ENCODE measurements at places on chromosomes 16 and 17.

DNA sequence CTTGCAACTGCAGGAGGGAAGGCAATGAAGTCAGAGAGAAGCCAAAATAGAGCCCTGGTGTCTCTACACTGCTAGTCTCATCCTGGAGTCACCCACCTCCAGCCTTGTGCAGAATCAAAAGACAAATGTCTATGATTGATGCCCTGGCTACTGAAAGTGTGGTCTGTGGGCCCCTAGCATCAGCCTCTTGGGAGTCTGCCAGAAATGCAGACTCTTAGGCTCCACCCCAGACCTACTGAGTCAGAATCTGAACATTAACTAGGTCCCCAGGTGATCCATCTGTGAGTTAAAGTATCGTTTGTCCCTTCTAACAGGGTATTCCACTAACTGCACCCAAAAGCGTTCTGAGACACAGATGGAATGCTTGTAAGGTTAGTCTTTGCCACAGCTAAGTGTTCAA is 21.2 kb downstream of the EARS2 start:
- no peak for DNase-seq
- no peak overlapping the region for H3K4me3 ChIP-seq
- no peaks in the 10 kb centered on the region for H3K27me3 ChIP-seq
- no peaks in the 10 kb centered on the region for H3K36me3 ChIP-seq
- no peak overlapping the region for H3K27ac ChIP-seq

DNA sequence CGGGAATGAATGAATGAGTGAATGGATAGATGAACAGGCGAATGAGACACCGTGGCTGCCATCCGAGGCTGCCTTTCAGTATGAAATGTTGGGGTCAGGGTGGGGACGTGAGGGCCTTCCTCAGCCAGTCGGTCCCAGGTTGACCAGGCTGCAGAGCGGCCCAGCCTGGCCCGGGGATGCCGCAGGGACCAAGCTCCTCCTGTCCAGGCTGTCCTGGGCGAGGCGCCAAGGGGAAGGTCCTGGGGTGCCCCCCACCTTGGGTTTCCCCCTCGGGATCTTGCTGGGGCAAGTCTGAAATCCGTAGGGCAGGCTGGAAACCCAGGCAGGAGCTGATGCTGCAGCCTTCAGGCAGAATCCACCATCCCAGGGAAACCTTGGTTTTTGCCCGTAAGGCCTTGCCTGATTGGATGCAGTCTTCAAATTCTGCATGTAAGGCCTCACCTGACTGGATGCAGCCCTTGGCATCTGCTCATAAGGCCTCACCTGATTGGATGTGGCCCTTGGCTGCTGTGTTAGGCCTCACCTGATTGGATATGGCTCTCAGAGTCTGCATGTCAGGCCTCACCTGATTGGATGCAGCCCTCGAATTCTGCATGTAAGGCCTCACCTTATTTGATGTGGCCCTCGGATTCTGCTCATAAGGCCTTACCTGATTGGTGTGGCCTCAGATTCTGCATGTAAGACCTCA is 61.7 kb upstream of the ZNF469 start:
- no peak overlapping the region for H3K27ac ChIP-seq
- no peaks in the 10 kb centered on the region for H3K27me3 ChIP-seq
- no peak for DNase-seq
- no peaks in the 10 kb centered on the region for H3K36me3 ChIP-seq
- H3K4me3 ChIP-seq = no peak overlapping the region
- H3K4me1 ChIP-seq = no peaks in the 10 kb centered on the region

- H3K27ac ChIP-seq = no peak within 1 kb of the TSS
- no peaks in the 10 kb centered on the region for H3K36me3 ChIP-seq
- DNase-seq = no peak
- H3K27me3 ChIP-seq = peaks cover 38% of the 10 kb centered on the region
Observed at GRCh38 chr17:66963909-66964771, at the start of gene CACNG4. Gene CACNG4 (plus strand): TSS chr17:66964707. CDS start chr17:66964912, 205 bp downstream.

DNA sequence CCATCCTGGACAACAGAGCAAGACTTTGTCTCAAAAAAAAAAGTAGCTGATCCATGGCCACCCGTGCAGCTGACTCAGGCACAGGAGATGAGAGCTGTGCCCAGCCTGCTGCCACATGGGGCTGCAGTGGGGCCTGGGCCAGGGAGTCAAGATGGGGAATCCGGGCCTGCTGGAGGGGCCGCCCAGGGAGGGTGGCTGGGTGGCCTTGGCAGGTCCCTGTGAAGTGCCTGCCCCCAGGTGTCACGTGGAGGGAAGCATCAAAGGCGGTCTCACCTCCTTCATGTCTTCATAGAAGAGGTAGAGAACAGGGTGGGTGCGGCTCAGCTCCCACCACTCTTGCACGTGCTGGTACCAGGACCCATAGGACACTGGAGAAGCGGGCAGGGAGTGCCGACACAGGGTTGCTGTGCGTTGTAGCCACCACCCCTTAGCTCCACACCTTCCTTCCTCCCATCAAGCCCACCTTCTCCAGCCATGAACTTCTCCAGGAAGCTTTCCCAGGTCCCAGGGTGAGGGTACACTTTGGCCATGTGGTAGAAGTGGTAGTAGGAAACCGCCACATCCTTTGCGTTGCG is 3.8 kb downstream of the SULT1A2 start:
- no peaks in the 10 kb centered on the region for H3K36me3 ChIP-seq
- H3K27ac ChIP-seq = no peak overlapping the region
- no peaks in the 10 kb centered on the region for H3K27me3 ChIP-seq
- no peak for DNase-seq

GRCh38 chr16:56231-56927 is 2.8 kb downstream of the SNRNP25 start:
- H3K4me3 ChIP-seq = no peak overlapping the region
- H3K27ac ChIP-seq = no peak overlapping the region
- H3K4me1 ChIP-seq = no peaks in the 10 kb centered on the region
- no peaks in the 10 kb centered on the region for H3K36me3 ChIP-seq

DNA sequence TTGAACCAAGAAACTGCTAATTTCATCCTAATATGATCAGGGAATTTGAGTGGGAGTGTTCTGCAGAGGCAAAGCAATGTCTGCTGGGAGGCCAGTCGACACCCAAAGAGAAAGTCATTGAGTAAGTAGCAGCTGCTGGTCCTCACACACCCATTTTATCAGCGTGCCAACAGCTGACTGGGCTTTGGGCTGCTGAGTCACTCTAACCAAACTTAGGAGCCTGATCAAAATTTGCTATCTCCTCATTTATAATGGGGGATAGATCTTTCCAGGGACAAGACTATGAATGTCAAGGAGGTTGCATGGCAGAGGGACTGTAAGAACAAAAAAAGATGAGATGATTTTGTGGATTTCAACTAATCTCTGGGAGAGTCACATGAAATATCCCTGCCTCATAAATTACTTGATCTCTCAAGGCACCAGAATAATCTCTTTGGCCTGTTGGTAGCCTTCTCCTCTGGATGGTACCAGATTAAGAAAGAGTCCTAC is 32.9 kb downstream of the CPSF4L start:
- H3K27me3 ChIP-seq = no peaks in the 10 kb centered on the region
- no peak overlapping the region for H3K27ac ChIP-seq
- H3K4me3 ChIP-seq = no peak overlapping the region
- peak; percentile 61 for DNase-seq
- peaks cover 15% of the 10 kb centered on the region for H3K4me1 ChIP-seq
- H3K36me3 ChIP-seq = no peaks in the 10 kb centered on the region

GRCh38 chr16:85078226-85078625 is 34.0 kb downstream of the CIBAR2 start:
- DNase-seq = no peak
- H3K27ac ChIP-seq = no peak overlapping the region
- H3K27me3 ChIP-seq = no peaks in the 10 kb centered on the region
- H3K4me1 ChIP-seq = no peaks in the 10 kb centered on the region
- H3K4me3 ChIP-seq = no peak overlapping the region

- H3K36me3 ChIP-seq = no peaks in the 10 kb centered on the region
- no peak for DNase-seq
- H3K4me1 ChIP-seq = no peaks in the 10 kb centered on the region
- H3K27me3 ChIP-seq = no peaks in the 10 kb centered on the region
Observed at GRCh38 chr17:17348872-17349723, 45.9 kb downstream of the NT5M start.

DNA sequence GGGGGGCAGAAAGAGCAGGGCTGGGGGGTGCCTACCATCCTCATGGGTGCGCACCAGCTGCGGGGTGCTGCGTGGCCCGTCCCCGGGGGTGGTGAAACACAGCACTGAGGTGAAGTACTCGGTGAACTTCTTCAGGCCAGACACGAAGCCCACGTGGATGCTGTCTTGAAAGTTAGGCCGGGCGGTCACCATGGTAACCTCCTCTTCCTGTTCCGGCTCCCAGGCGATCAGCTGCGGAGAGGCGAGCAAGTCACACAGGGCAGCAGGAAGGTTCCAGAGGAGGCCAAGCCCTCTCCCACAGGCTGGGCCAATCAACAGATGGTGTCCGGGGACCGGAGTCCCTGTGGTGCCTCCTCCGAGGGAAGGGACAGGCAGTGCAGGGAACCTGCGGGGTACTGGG is 90.1 kb upstream of the CDC42EP4 start:
- no peaks in the 10 kb centered on the region for H3K4me1 ChIP-seq
- H3K27me3 ChIP-seq = no peaks in the 10 kb centered on the region
- DNase-seq = no peak
- H3K27ac ChIP-seq = no peak overlapping the region

- H3K36me3 ChIP-seq = no peaks in the 10 kb centered on the region
- no peaks in the 10 kb centered on the region for H3K27me3 ChIP-seq
- H3K27ac ChIP-seq = no peak overlapping the region
- no peak for DNase-seq
- no peak overlapping the region for H3K4me3 ChIP-seq
Observed at GRCh38 chr17:67696347-67696746, 21.4 kb upstream of the NOL11 start.

- no peaks in the 10 kb centered on the region for H3K27me3 ChIP-seq
- H3K4me3 ChIP-seq = peak within 1 kb of the TSS; percentile 9
- peak; percentile 87 for DNase-seq
- peaks cover 14% of the 10 kb centered on the region for H3K4me1 ChIP-seq
Observed at GRCh38 chr17:42122371-42123303, at the start of gene HSPB9. Gene HSPB9 (plus strand): TSS chr17:42122804. CDS start chr17:42122851, 47 bp downstream.

- no peaks in the 10 kb centered on the region for H3K4me1 ChIP-seq
- peak; percentile 53 for DNase-seq
- H3K4me3 ChIP-seq = no peak overlapping the region
Observed at GRCh38 chr17:17613708-17614114, 22.2 kb upstream of the PEMT start.

DNA sequence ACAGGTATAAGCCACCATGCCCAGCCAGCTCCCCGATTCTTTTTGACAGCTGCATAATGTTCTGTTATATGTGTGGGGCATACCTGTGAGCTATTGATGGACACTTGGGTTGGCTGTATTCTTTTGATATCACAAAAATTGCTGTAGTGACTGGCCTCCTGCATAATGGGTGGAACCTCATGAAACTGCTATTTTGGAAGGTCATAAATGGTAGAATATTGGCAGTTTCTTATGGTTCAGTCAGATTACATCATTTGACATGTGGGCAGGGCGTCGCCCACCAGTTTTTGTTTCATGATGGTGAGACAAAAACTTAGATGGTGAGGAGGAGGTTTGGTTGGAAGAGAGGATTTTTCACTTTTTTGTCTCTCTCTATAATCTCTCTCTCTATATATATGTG is 26.7 kb upstream of the POLR3E start:
- H3K4me1 ChIP-seq = no peaks in the 10 kb centered on the region
- H3K4me3 ChIP-seq = no peak overlapping the region
- H3K27ac ChIP-seq = no peak overlapping the region

- no peaks in the 10 kb centered on the region for H3K36me3 ChIP-seq
- DNase-seq = no peak
- no peaks in the 10 kb centered on the region for H3K27me3 ChIP-seq
- no peak overlapping the region for H3K27ac ChIP-seq
- H3K4me1 ChIP-seq = peaks cover 8% of the 10 kb centered on the region
Observed at GRCh38 chr17:74390680-74391653, 23.7 kb downstream of the GPR142 start.

DNA sequence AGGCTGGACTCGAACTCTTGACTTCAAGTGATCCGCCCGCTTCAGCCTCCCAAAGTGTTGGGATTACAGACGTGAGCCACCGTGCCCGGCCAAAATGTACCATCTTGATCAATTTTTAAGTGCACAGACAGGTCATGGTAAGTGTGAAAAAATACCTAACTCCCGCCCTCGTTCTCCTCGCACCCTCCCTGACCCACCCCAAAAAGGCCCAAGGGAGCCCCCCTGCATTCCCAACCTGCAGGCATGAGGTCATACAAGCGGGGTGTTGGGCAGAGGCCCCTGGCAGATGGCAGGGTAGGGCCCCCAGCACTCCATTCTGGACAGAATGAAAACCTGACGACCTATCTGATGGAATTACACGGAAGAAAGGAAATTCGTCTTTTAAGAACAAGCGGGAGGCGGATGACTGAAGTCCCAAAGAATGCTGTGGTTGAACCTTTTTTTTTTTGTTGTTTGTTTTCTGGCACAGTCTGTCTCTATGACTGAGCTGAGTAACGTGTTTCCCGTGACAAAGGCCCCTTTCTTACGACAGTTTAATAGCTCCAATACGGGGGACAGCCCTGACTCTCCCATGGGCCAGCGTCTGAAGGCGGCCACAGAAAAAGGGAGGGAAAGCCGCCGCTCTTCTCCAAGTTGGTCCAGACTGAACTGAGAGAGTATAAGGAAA is 376.4 kb downstream of the SLC39A11 start:
- no peak for DNase-seq
- no peak overlapping the region for H3K4me3 ChIP-seq
- no peaks in the 10 kb centered on the region for H3K36me3 ChIP-seq
- H3K27me3 ChIP-seq = no peaks in the 10 kb centered on the region
- no peaks in the 10 kb centered on the region for H3K4me1 ChIP-seq
- no peak overlapping the region for H3K27ac ChIP-seq

GRCh38 chr16:10988879-10989278 is 44.5 kb downstream of the CLEC16A start:
- no peaks in the 10 kb centered on the region for H3K4me1 ChIP-seq
- no peak overlapping the region for H3K27ac ChIP-seq
- H3K4me3 ChIP-seq = no peak overlapping the region
- no peaks in the 10 kb centered on the region for H3K36me3 ChIP-seq
- H3K27me3 ChIP-seq = no peaks in the 10 kb centered on the region

GRCh38 chr17:40703652-40704051 is at the start of gene KRT24:
Gene KRT24 (minus strand): TSS chr17:40703752. CDS start chr17:40703693, 59 bp downstream.
- H3K27me3 ChIP-seq = no peaks in the 10 kb centered on the region
- H3K36me3 ChIP-seq = no peaks in the 10 kb centered on the region
- no peak within 1 kb of the TSS for H3K27ac ChIP-seq
- H3K4me1 ChIP-seq = no peaks in the 10 kb centered on the region

DNA sequence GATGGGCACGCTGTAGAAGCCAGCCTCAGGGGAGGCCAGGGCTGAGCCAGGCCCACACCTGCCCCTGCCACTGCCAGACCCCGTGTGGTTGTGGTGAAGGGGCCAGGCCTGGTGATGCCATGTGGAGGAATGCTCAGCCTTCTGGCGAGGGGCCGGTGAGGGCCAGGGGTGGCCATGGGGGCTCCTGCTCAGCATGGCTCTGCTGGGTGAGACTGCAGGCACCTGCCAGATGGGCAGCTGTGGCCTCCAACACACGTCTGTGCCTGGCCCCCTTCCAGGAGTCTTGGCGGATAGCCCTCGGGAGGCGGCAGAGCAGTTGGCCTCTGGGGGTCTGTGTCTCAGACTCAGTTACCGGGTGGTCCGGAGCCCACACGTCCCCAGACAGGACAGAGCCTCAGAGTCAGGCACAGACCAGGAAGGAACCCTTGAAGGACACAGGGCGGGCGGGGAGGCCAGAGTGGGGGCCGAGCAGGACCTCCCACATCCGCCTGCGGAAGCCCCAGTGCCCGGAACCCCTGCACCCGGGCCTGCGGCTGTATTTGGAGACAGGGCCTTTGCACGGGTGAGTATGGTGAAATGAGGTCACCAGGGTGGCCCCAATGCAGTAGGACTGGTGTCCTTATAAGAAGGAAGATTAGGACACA is 22.5 kb upstream of the CHMP6 start:
- H3K4me1 ChIP-seq = no peaks in the 10 kb centered on the region
- no peak overlapping the region for H3K4me3 ChIP-seq
- peaks cover 4% of the 10 kb centered on the region for H3K27me3 ChIP-seq
- no peak for DNase-seq
